ENCODE measurements at places on chromosomes 2 and 18.

DNA sequence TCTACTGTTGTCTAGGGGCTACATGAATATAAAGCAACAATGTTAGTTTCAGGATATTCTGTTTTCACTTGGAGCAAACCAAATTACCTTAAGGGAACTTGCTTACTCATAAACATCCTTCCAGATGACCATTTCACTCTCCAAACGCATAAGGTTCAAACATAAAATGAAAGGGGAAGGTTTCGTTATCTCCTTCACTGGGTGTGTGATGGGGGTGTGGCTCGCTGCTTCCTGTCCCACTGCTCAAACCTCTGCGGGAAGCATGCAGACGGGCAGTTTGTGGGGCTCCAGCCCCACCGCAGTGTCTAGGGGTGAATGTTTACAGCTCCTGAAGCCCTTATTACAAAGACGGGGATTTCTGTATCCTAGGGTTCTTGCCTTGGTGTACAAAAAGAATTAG lies 1310.9 kb upstream of the TMEFF2 start:
- no peak for DNase-seq

DNA sequence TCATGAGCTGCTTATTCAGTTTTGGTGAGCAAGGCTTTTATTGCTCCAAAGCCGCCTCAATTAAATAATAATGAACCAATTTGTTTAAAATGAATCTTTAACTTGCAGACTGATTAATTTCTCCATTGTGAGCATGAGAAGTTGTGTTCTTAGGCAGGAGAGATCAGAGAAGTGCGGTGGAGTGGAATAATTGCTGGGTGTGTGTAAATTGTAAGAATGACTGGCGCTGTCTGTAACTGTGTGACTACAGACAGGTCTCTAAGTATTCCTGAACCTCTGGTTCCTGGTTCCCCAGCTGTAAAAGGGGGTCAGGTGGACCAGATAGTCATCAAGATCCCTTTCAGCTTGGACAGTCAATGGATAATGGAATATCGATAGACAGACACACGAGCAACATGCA lies 98.0 kb upstream of the EFEMP1 start:
- no peak for DNase-seq

DNA sequence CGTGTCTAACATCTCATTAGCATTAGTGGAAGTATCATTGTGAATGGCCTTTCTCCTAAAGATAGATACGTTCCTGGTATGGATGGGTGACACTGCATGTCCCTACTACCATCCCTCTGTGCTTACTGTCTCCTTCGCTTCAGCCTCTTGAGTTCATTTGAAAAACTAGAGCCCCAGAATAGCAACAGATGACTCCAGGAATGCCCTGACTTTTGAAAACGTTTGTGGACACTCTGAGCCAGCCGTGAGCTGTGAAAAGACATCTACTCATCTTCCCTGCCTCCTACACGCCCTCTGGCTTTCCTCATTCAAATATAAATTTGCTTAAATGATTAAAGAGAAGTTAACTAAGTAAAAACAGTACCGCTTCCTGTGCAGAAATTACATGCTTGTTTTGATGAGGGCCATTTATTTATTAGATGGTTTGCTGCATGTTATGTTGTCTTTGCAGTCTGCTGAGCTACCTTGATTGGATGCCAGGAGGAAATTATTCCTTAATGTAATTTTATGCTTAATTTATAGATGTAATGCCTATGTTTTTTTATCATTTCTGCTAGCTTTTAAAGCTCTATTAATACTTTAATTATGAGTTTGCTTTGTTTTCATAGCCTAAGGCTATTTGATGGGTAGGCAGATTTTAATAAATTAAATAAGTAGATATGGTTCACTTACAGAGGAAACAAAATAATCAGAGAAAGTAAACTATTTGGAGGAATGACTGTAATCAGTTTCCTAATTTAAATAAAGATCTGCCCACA lies 32.1 kb upstream of the MYO3B start:
- DNase-seq, result no peak

- DNase-seq, result no peak
These were observed 472.6 kb upstream of the KLHL29 start for GRCh38 chr2:22912398-22912797.

- no peak for DNase-seq
These were observed 41.9 kb upstream of the RHOB start for GRCh38 chr2:20404950-20405349.

Data from cardiac muscle cell (in vitro differentiated cells and primary cell).